ENCODE measurements at places on chromosomes 7 and 10.

GRCh38 chr10:121092720-121093095 is 241.5 kb downstream of the WDR11 start:
- DNase-seq = no peak
- H3K27ac ChIP-seq = no peak overlapping the region
- H3K4me1 ChIP-seq = no peaks in the 10 kb centered on the region
- no peak overlapping the region for H3K4me3 ChIP-seq
- no peaks in the 10 kb centered on the region for H3K27me3 ChIP-seq
- H3K36me3 ChIP-seq = no peaks in the 10 kb centered on the region

DNA sequence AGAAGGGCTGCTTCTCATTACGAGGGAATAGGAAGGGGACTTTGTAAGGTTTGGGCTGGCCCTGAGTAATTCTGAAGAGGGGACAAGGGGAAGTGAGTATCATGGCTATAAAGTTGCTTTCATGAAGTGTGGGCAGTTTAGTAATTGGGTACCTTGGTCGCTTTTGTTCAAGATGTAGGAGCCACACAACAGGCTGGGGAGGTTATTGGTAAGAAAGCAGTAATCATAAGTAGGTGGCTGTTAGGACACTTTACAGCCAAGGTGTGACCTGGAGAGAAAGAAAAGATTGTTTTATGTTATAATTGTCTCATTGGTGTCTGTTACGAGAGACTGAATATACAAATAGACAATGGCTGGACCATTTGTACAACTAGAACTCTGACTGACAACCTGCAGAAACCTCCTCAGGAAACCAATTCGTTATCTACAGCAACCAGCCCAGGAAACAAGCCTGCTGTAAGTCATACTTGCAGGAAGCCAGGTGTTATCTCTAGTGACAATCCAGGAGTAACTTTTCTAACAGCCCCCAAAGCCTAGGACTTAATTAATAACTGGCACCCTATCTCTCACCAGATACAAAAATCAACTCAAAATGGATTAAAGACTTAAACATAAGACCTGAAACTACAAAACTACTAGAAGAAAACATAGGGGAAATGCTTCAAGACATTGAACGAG is 5.0 kb upstream of the CCM2 start:
- no peaks in the 10 kb centered on the region for H3K36me3 ChIP-seq
- H3K27ac ChIP-seq = no peak overlapping the region
- H3K4me3 ChIP-seq = no peak overlapping the region
- H3K27me3 ChIP-seq = no peaks in the 10 kb centered on the region
- peaks cover 2% of the 10 kb centered on the region for H3K4me1 ChIP-seq

- no peak overlapping the region for H3K27ac ChIP-seq
- no peaks in the 10 kb centered on the region for H3K4me1 ChIP-seq
- H3K36me3 ChIP-seq = no peaks in the 10 kb centered on the region
- no peaks in the 10 kb centered on the region for H3K27me3 ChIP-seq
Measured at GRCh38 chr10:1776127-1776662, 38.9 kb upstream of the ADARB2 start.

DNA sequence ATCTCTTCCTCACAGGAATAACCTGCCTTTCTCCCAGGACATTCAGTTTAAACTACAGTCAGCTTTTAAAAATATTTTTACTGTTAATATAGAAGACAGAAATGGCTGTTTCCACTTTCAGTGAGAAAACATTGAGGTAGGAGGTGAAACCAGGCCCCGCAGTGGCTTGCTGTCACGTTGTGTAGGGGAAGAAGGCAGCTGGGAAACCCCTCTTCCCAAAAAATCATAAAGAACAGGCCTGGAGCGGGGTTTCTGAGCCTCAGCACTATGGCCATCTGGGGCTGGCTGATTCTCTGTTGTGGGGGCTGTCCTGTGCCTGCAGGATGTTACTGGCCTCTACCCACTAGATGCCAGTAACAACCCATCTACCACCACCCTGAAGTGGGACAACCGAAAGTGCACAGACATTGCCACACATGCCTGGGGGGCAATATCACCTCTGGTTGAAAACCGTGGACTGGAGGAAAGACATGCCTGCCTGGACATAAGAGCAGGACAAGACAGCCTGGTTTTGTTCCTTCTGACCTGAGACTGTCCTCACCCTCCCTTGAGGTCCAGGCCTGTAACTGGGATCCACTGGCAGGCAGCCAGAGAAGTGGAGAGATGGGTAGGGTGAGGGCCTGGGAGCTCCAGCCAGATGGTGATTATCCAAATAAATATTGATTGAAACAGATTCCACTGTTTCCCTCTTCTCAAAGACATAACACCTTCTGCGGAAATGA is 43.9 kb downstream of the KCNH2 start:
- no peaks in the 10 kb centered on the region for H3K27me3 ChIP-seq
- no peak overlapping the region for H3K4me3 ChIP-seq
- no peaks in the 10 kb centered on the region for H3K36me3 ChIP-seq
- no peaks in the 10 kb centered on the region for H3K4me1 ChIP-seq
- H3K27ac ChIP-seq = no peak overlapping the region

DNA sequence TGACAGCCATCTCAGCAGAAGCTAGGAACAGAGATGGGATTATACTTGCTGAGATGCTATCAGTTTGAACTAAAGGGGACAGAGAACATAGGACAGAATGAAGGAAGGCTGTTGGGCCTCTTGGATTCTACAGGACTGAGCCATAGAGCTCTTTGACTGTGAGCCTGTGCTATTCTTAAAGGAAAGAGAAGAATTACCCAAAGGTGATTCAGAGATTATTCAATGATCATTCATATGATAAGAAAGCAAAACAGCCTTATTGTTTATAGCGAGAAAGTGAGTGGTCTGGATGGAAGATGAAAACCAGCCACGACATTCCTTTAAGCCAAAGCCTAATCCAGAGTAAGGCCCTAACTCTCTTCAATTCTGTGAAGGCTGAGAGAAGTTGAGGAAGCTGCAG is 69.7 kb upstream of the NEUROD6 start:
- H3K4me3 ChIP-seq = no peak overlapping the region
- no peaks in the 10 kb centered on the region for H3K4me1 ChIP-seq
- no peaks in the 10 kb centered on the region for H3K27me3 ChIP-seq
- H3K27ac ChIP-seq = no peak overlapping the region
- H3K36me3 ChIP-seq = no peaks in the 10 kb centered on the region

- H3K27ac ChIP-seq = no peak overlapping the region
- H3K27me3 ChIP-seq = no peaks in the 10 kb centered on the region
- H3K36me3 ChIP-seq = no peaks in the 10 kb centered on the region
- DNase-seq = no peak
- no peak overlapping the region for H3K4me3 ChIP-seq
Measured at GRCh38 chr7:147311336-147311735, 1194.7 kb downstream of the CNTNAP2 start.

GRCh38 chr7:122310119-122311021 is 5.8 kb upstream of the FEZF1 start:
- H3K4me1 ChIP-seq = peaks cover 8% of the 10 kb centered on the region
- peaks cover 52% of the 10 kb centered on the region for H3K27me3 ChIP-seq
- DNase-seq = no peak
- H3K36me3 ChIP-seq = no peaks in the 10 kb centered on the region
- peak overlapping the region; percentile 47 for H3K4me3 ChIP-seq

DNA sequence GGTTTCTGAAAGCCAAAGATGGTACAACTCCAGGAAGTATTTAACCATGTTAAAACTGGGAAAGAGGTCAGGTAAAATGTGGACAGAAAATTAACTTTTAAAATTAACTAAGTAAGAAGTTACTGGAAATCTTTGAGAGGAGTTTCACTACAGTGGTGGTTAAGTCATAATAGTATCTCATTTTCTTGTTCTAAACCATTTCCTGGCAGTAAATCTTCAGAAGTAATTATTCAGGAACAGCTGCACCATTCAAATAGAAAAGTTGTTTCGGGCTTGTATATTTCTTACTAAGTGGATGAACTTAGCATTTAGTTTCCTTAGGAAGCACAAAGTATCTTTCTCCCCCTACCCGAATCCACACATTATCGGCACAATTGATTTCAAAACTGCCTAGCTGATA is 27.1 kb downstream of the COPG2 start:
- no peaks in the 10 kb centered on the region for H3K36me3 ChIP-seq
- no peaks in the 10 kb centered on the region for H3K4me1 ChIP-seq
- H3K4me3 ChIP-seq = no peak overlapping the region
- no peaks in the 10 kb centered on the region for H3K27me3 ChIP-seq
- no peak for DNase-seq
- H3K27ac ChIP-seq = no peak overlapping the region

DNA sequence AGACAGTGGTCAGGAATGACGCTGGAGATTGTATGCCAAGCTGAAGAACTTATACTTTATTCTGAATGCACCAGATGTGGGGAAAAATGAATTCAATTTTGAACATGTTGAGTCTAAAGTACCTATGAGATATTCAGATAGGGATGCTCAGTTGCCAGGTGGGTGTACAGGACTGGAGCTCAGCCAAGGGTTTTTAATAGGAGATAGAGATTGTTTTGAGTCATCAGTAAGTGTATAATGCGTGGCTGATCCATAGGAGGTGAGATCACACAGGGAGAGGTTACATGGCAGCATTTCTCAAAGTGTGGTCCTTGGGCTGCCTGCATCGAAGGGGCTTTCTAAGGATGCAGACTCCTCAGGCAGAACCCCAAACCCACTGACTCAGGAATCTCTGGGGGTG is 6.8 kb upstream of the HIPK2 start:
- DNase-seq = no peak
- H3K36me3 ChIP-seq = no peaks in the 10 kb centered on the region
- no peaks in the 10 kb centered on the region for H3K27me3 ChIP-seq

GRCh38 chr10:5805711-5806110 is 7.5 kb downstream of the GDI2 start:
- H3K27me3 ChIP-seq = no peaks in the 10 kb centered on the region
- peaks cover 19% of the 10 kb centered on the region for H3K4me1 ChIP-seq
- H3K4me3 ChIP-seq = no peak overlapping the region

GRCh38 chr7:102721-103120 is 89.7 kb upstream of the FAM20C start:
- no peak overlapping the region for H3K27ac ChIP-seq
- H3K36me3 ChIP-seq = no peaks in the 10 kb centered on the region
- H3K4me3 ChIP-seq = no peak overlapping the region
- no peaks in the 10 kb centered on the region for H3K4me1 ChIP-seq
- no peaks in the 10 kb centered on the region for H3K27me3 ChIP-seq

GRCh38 chr10:14243221-14243620 is 87.5 kb downstream of the FRMD4A start:
- no peaks in the 10 kb centered on the region for H3K27me3 ChIP-seq
- H3K4me1 ChIP-seq = no peaks in the 10 kb centered on the region
- no peaks in the 10 kb centered on the region for H3K36me3 ChIP-seq

GRCh38 chr7:141074162-141074991 is 513 bp downstream of the TMEM178B start:
- H3K36me3 ChIP-seq = no peaks in the 10 kb centered on the region
- no peak overlapping the region for H3K27ac ChIP-seq
- H3K27me3 ChIP-seq = peaks cover 7% of the 10 kb centered on the region
- no peak for DNase-seq

DNA sequence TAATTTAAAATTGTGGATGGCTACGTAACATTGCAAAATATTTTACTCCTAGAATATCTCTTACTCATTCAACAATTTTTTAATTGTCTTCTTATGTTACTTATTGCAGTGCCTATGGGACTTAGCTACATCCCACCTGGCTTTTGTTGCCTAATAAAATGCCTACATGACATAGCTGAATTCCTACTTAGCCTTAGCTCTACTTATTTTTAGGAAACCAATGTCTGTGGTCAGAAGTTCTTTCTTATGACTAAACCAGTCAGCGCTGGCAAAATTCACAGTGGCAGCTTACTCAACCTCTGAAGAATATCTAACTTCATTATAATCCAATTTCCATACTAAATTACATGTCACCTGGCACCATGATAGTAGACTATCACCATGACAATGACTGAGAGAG is 1612.4 kb upstream of the LRRTM3 start:
- H3K36me3 ChIP-seq = no peaks in the 10 kb centered on the region
- DNase-seq = no peak
- no peak overlapping the region for H3K4me3 ChIP-seq
- H3K27ac ChIP-seq = no peak overlapping the region

- no peaks in the 10 kb centered on the region for H3K36me3 ChIP-seq
- H3K27me3 ChIP-seq = no peaks in the 10 kb centered on the region
- DNase-seq = peak; percentile 85
- no peaks in the 10 kb centered on the region for H3K4me1 ChIP-seq
Measured at GRCh38 chr10:27252267-27253000, 11.8 kb upstream of the ACBD5 start.

GRCh38 chr7:69932034-69932628 is 333.9 kb downstream of the AUTS2 start:
- no peak for DNase-seq
- no peaks in the 10 kb centered on the region for H3K4me1 ChIP-seq
- no peak overlapping the region for H3K4me3 ChIP-seq
- no peaks in the 10 kb centered on the region for H3K27me3 ChIP-seq
- H3K36me3 ChIP-seq = no peaks in the 10 kb centered on the region

- DNase-seq = no peak
- no peak overlapping the region for H3K27ac ChIP-seq
- H3K4me3 ChIP-seq = no peak overlapping the region
- no peaks in the 10 kb centered on the region for H3K36me3 ChIP-seq
- H3K4me1 ChIP-seq = no peaks in the 10 kb centered on the region
Measured at GRCh38 chr7:147833557-147833956, 757.0 kb upstream of the C7orf33 start.

GRCh38 chr10:128063736-128064107 is 62.5 kb downstream of the MKI67 start:
- peaks cover 23% of the 10 kb centered on the region for H3K4me1 ChIP-seq
- no peaks in the 10 kb centered on the region for H3K27me3 ChIP-seq
- peak overlapping the region; percentile 64 for H3K27ac ChIP-seq
- no peak overlapping the region for H3K4me3 ChIP-seq

DNA sequence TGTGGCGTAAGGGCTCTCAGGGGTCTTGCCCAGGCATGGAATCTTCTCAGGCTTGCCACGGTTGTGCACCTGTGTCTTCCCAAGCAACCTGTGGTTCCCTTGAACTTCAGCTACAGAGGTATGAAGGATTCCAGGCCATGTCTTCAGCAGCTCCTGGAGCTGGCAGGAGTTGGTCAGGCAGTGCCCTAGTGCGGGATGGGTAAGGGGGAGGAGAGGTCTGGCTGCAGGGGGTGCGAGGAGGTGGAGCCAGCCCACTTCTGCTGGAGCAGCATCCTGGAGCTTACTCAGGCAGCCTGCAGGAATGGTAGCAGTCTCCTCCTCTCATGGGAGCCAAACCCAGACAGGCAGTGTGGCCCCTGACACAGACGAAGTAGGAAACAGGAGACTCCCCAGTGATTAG is 3.8 kb upstream of the TRIL start:
- H3K4me1 ChIP-seq = peaks cover 9% of the 10 kb centered on the region
- DNase-seq = no peak
- H3K36me3 ChIP-seq = no peaks in the 10 kb centered on the region
- no peak overlapping the region for H3K4me3 ChIP-seq

DNA sequence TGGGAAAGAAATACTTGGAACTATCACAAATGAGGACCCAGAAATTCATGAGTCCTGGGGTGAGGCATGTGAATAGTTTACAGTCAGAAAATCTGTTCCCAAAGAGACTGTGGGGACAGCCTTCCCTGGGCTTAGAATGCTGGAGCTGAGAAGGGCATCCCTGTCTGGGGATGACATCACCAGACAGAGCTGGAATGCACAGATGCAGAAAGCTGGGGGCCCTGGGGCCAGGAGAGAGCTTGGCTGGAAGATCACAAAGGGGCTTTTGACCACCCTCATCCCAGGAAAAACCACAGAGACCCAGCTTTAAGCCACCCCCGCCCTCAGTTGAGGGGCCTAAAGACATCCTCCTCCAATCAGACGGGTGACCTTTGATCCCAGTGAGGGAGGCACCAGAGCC is 264.5 kb downstream of the PLXNA4 start:
- no peaks in the 10 kb centered on the region for H3K27me3 ChIP-seq
- no peak overlapping the region for H3K27ac ChIP-seq
- no peak overlapping the region for H3K4me3 ChIP-seq
- no peaks in the 10 kb centered on the region for H3K4me1 ChIP-seq
- H3K36me3 ChIP-seq = no peaks in the 10 kb centered on the region
- no peak for DNase-seq

- peak overlapping the region; percentile 53 for H3K4me3 ChIP-seq
- no peaks in the 10 kb centered on the region for H3K27me3 ChIP-seq
- H3K27ac ChIP-seq = peak overlapping the region; percentile 65
Measured at GRCh38 chr7:25851332-25852210, 300.4 kb upstream of the NFE2L3 start.
